Hair follicle dermal papilla cell (primary cell): ENCODE measurements at places on chromosomes 3 and 15. TPM values are rescaled to one million over a fixed set of nuclear protein-coding genes. Genes with fewer than 3 reads are reported as not detected.

The KCTD6 gene
- total RNA-seq = 7.0 and 8.6 TPM in 2 replicates

The LRRC31 gene
- not detected in 2 replicates for total RNA-seq

The MYZAP gene
- not detected in 2 replicates for total RNA-seq

The CHL1 gene
- total RNA-seq = under 0.01 TPM in 1 of 2 replicates, not detected in the other

The OSTN gene
- total RNA-seq = not detected in 2 replicates
